ENCODE measurements at places on chromosomes 7 and 10.

- DNase-seq = no peak
Measured at GRCh38 chr10:35706959-35707358, 64.9 kb upstream of the FZD8 start.

DNA sequence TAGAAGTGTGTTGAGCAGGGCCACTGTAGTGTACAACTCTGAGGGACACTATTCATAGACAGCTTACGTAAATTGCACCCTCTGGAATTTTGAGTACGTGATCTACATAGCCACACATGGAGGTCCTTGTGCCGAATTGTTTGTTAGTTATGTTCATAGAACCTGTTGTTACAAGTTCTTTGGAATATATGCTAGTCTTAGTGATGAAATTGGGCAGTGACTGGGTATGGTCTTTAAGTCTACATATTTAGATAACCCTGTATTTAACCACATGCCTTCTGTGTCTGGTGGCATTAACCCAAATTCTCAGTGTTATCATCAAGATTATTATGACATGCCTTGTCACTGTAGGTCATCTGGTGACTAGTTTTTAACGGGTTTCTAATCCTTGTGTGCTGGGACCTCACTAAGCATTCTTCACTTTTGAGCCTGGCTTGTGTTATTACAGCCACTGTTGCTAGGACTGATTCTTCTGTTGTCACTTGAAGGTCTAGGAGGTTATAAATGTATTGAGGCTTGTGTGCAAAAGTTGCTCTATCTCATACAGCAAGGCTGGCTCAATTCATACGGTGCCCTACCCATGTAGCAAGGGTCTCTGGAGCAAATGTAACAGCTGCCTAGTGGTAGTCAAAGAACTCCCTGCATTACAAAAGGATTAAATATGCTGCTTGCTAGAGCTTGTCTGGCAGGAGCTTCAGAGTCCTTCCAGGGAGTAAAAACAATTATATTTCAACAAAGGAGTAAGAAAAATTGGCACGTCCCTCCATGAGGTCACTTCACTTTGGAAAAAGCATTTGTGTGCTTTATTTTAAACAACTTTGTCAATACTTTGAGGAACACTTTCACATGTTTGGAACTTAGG, 65.4 kb downstream of the CDK14 start:
- DNase-seq = no peak

DNA sequence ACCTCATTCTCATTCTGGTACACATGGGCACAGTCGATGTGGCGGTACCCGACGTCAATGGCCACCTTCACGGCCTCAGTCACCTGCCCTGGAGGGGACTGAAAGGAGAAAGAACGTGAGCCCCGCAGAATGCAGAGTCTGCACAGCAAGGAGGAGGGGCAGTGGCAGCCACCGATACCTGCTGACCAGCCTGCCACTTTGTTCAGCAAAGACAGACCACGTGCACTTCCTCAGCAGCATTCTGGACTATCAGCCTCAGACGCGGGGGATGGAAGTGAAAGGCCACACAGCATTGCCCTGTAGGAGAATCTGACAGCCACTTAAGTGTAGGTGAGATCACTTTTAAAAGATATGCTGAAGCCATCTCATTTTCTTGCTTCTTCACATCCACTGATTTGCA, 7.2 kb downstream of the AKR1B1 start:
- DNase-seq = no peak

DNA sequence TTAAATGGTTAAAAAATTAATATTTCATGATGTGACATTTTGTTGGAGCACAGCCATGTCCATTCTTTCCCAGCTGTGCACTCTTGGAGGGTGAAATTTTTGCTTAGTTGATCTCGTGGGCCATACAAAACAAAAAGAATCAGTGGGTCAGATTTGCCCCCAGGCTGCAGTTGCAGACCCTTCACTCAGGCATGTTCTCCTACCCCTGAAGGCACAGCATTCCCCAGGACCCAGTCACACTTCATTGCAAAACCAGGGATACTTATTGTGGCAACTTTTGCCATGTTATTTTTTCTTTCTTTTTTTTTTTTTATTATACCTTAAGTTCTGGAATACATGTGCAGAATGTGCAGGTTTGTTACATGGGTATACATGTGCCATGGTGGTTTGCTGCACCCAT, 6.0 kb downstream of the TAS2R40 start:
- DNase-seq = no peak

DNA sequence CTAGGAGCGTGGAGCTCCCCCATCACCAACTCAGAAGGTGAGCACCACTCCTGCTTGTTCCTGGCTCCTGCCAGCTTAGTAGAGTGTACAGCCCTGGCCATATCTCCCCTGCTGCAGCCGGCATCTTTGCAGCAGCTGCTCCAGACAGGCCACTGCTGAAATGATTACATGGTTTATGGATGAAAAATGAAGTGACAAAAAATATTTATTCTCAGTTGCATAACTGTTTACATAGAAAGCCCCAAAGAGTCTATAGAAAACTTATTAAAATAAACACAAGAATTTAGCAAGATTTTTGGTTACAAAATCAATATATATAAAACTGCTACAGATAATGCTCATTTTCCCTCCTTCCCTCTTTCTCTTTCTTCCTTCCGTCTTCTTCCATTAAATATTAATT, 27.2 kb downstream of the C10orf67 start:
- no peak for DNase-seq

GRCh38 chr10:49033939-49034338, 81.4 kb downstream of the VSTM4 start:
- DNase-seq = no peak

DNA sequence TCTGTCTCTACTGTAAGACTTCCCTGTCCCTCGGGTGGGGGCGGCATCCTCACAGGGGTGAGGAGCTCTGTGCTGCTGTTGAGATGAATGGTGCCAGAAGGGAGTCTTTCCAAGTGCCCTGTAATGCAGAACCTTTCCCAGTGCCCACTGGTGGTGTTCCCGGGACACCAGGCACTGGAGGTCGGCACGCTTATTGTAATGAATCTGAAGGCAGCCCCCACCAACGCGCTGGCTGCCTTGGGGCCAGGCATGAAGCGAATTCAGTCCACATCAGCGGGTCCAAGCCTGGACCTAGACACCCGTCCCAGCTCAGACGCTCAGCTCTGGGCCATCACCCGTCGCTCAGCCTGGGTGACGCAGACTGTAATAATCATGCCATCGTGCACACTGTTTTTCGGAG, 592.9 kb downstream of the DNAJB6 start:
- DNase-seq = no peak
